Uterine smooth muscle cell (primary cell): ENCODE measurements at places on chromosomes 1 and 21. TPM values are rescaled to one million over a fixed set of nuclear protein-coding genes. Genes with fewer than 3 reads are reported as not detected.

RIMS3 gene
- total RNA-seq: 0.44 and 0.50 TPM in 2 replicates

SNX7 gene
- 35.2 and 48.1 TPM in 2 replicates for total RNA-seq

PROK1 gene
- not detected in 2 replicates for total RNA-seq

ASTN1 gene
- 0.22 and 0.75 TPM in 2 replicates for total RNA-seq

DNASE2B gene
- not detected in 2 replicates for total RNA-seq

ABCG1 gene
- 0.44 and 0.50 TPM in 2 replicates for total RNA-seq

IGSF8 gene
- 12.3 and 32.0 TPM in 2 replicates for total RNA-seq

AMY1A gene
- not detected in 2 replicates for total RNA-seq

NBPF20 gene
- 4.2 and 6.1 TPM in 2 replicates for total RNA-seq

OR2M3 gene
- total RNA-seq: not detected in 2 replicates

NBPF10 gene
- 3.4 and 5.4 TPM in 2 replicates for total RNA-seq

AMY2A gene
- total RNA-seq: not detected in 2 replicates

HSD11B1 gene
- 10.6 and 14.3 TPM in 2 replicates for total RNA-seq

ERMAP gene
- total RNA-seq: 10.2 and 18.2 TPM in 2 replicates

CAPN8 gene
- total RNA-seq: under 0.01 TPM in 1 of 2 replicates, not detected in the other

CCDC185 gene
- not detected in 2 replicates for total RNA-seq

LHX8 gene
- total RNA-seq: not detected in 2 replicates

ETV3L gene
- not detected in 2 replicates for total RNA-seq

OR2AK2 gene
- total RNA-seq: 0.25 TPM in 1 of 2 replicates, not detected in the other

HCN3 gene
- 0.89 and 1.4 TPM in 2 replicates for total RNA-seq

BLACAT1 gene
- under 0.01 and 0.22 TPM in 2 replicates for total RNA-seq

AGMAT gene
- total RNA-seq: 1.1 and 1.8 TPM in 2 replicates

CELA2A gene
- not detected in 2 replicates for total RNA-seq

GJC2 gene
- total RNA-seq: 7.4 and 9.7 TPM in 2 replicates

BACH1 gene
- 87.1 and 111 TPM in 2 replicates for total RNA-seq

CCT3 gene
- total RNA-seq: 385 and 599 TPM in 2 replicates

LIN28A gene
- total RNA-seq: not detected in 2 replicates

TPRG1L gene
- 23.8 and 24.7 TPM in 2 replicates for total RNA-seq

MSH4 gene
- 0.11 and 0.25 TPM in 2 replicates for total RNA-seq

TNFRSF8 gene
- 0.37 and 0.89 TPM in 2 replicates for total RNA-seq

KLHDC8A gene
- total RNA-seq: not detected in 2 replicates

ITLN2 gene
- not detected in 2 replicates for total RNA-seq

RXRG gene
- total RNA-seq: not detected in 2 replicates

CASZ1 gene
- 0.25 TPM in 1 of 2 replicates, not detected in the other for total RNA-seq

AXDND1 gene
- total RNA-seq: 0.12 and 0.22 TPM in 2 replicates

LYPLA2 gene
- 23.6 and 27.0 TPM in 2 replicates for total RNA-seq
